ENCODE measurements at places on chromosomes 4 and X.

- no peak for DNase-seq
These were observed 32.7 kb downstream of the TBC1D14 start for GRCh38 chr4:6942238-6942800.

GRCh38 chrX:154379569-154379951, 465 bp downstream of the EMD start:
- DNase-seq: no peak

DNA sequence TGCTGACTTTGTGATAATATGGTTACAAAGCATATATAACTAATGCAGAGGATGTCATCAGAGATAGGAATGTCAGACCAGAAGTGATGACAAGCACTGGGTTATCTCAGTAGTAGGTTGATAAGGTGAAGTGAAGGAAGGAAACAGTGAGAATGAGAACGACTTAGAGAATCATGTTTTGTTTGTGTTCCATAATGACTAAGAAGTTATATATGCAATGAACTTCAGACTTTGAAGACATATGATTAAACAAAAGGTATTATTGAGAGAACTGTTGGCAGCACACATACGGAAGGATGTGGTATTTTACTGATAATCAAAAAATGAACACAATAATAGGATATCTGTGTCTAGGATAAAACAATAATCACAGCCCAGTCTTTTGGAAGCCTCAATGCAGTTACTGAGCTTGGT, 18.3 kb upstream of the HHIP start:
- no peak for DNase-seq

GRCh38 chr4:169800541-169800940, 42.8 kb upstream of the HPF1 start:
- no peak for DNase-seq

- DNase-seq: no peak
These were observed 21.1 kb upstream of the TMEM255A start for GRCh38 chrX:120332394-120332793.

GRCh38 chr4:46993075-46994006, at the start of gene GABRA4:
Gene GABRA4 (minus strand): TSS chr4:46993581. CDS start chr4:46993424, 157 bp downstream.
- no peak for DNase-seq

DNA sequence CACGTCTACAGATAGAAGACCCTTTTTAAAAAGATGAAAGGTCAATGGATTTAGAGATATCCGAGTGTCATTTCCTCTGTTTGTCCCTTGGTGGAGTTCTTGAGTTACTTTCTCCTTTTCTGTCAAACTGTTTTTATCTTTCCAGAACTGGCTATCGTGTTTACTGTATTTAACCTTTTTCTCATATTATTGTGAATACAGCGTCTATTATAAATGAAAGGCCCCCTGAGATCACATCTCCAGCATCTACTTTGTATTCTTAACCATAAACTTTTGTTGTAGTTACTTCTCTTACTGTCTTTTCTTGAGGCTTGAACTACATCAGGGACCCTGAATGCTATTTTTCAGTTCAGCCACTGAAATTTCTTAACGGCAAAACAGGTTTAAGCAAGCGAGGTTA, 4.0 kb upstream of the PCDH7 start:
- DNase-seq: no peak

- DNase-seq: no peak
These were observed 267.4 kb downstream of the RAPGEF2 start for GRCh38 chr4:159370286-159370685.

- no peak for DNase-seq
These were observed 52.1 kb upstream of the MSANTD1 start for GRCh38 chr4:3196670-3197359.

DNA sequence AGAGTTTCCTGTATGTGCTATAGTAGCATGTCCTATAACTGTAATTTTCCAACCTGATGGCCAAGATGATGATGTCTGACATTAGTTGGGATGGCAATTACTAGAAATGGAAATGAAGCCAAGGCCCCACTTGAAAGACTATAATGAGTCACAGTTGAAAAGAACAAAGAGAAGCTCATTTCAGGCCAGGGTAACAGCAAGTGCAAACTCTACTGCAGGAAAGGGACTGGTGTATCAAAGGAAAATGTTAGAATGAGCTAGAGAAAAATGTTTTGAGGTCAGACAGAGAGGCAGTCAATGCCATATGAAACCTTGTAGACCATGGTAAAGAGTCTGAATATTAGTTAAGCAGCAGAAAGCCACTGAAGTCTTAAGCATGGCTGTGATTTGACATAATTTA, 146.2 kb upstream of the SH3RF1 start:
- DNase-seq: no peak

DNA sequence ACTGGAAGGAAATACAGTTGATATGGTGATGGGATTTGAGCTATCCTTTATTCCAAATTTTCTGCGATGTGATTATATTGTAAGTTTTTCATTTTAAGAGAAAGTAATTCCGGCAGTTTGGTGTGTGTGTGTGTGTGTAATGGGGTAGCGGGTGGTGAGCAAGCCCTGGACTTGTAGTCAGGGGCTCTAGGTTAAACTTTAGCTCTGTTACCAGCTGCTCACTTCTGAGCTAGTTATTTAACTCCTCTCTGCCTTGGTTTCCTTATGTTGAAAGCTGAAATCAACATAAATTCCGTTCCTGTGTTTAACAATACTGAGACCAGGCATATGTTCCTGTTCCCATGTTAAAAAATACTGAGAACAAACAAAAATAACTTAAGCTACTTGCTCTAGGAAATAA, 174.1 kb upstream of the CASK start:
- DNase-seq: no peak

DNA sequence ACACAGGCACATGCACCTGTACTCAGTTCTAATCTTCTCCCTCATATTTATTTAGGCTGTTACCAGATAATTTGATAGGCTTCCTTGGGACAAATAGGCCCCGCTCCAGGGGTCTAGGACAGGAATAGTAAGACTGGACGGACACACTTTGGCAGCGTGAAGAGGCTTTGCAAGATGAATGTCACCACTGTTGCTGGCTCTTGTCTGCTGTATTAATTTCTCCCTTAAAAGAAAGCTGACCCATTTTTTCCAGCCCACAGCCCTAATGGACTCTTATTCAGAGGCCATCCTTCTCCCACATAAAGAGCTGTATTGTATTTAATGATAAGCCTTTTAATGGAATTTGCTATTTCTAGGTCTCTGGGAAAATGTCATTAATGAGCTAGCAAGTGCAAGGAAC, 18.0 kb downstream of the FAM184B start:
- DNase-seq: no peak

- no peak for DNase-seq
These were observed 65.8 kb downstream of the SLIT2 start for GRCh38 chr4:20317424-20317985.

Measured in activated gamma-delta T cell (primary cell).